ENCODE measurements at places on chromosomes 6 and 20. TPM values are rescaled to one million over a fixed set of nuclear protein-coding genes. Genes with fewer than 3 reads are reported as not detected.

Gene KIFC1
- total RNA-seq: 176 TPM

DNA sequence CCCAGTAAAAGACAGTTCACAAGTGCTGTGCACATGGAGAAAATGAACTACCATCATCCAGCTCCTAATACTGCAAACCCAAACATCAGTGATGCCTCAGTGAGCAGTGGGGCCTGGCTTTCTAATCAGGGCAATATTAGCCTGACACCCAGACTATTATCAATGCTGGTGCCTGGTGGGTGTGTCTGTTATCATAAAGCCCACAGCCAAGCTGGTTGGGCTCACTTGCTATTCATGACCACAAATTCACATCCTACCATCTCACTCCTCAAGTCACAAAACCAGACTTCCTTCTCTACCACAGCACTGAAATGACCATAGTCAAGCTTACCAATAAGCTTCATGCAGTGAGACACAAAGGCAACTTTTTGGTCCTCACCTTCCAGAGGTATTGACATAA lies 180.8 kb upstream of the PLN start:
- DNase-seq: no peak

DNA sequence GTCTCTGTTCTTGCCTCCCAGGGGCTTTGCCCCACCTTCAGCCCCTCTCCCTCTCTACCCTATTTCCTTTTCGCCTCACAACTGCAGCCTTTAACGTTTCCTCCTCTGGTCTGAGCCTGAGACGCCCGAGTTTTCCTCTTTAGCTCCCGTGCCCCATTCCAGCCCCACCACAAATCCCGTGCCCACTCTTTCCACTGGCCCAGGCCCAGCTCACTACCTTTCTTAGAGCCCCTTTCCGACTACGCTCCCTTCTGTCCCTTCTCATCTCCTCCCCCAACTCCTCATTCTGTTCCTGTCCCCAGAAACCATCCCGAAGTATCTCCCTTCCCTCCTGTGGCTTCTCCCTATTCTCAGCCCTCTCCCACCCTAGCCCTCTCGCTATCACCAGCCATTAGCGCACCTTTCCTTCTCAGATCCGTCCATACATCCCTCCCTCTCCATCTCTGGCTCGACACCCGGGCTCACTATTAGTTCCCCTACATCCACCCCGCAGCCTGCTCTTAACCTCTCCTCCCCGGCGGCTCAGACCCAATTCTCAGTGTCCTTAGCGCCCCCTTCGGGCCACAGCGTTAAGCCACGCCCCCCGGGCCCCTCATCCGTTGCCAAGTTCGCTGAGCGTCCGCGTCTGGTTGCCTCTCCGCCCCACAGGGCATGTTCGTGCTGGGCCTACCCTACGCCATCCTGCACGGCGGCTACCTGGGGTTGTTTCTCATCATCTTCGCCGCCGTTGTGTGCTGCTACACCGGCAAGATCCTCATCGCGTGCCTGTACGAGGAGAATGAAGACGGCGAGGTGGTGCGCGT lies 2.7 kb downstream of the SLC32A1 start:
- no peak for DNase-seq

- DNase-seq: peak; percentile 61
These were observed 843 bp upstream of the HEY2 start for GRCh38 chr6:125748406-125749172.

GRCh38 chr6:131134220-131134979 lies 867 bp upstream of the AKAP7 start:
- DNase-seq: peak; percentile 4

- DNase-seq: peak; percentile 36
These were observed 22.7 kb upstream of the CTAGE9 start for GRCh38 chr6:131733376-131734016.

- DNase-seq: peak; percentile 68
These were observed 91.8 kb upstream of the NHSL1 start for GRCh38 chr6:138590796-138591709.

- no peak for DNase-seq
These were observed 202.5 kb upstream of the ASCC3 start for GRCh38 chr6:101083533-101084175.

Gene C20orf204
- not detected for total RNA-seq

GRCh38 chr6:53691667-53692133 lies 26.1 kb upstream of the KLHL31 start:
- no peak for DNase-seq

DNA sequence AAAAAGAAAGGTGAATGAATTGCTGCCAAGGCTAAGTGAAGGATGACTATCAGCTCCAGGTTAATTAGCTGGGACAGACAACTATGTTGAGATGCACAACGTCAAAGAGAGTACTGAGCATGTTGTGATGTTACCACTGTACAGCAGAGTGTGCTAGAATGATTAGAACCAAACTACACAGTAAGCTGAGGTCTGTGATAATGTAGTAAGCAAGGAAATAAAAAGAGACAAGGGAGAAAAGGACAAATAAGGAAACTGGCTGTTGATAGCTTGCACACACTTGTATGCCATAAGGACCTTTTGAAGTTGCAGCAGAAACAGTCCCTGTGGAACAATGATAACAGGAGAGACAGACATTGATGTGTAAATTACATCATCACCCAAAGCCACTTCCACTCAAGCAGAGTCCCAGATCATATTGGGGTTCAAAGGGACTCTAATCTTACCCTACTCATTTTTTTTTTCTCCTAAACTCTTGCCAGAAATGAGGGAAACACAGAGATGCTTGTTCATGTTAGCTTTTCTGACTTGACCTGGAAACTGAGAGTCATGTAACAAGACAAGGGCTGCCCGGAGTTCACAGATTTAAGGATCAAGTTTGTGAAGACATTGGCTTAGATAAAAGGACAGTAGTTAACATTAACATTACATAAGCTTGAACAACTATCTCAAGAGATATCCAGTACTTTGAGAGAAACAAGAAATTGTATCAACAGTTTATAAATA lies 189.9 kb downstream of the CENPW start:
- no peak for DNase-seq

DNA sequence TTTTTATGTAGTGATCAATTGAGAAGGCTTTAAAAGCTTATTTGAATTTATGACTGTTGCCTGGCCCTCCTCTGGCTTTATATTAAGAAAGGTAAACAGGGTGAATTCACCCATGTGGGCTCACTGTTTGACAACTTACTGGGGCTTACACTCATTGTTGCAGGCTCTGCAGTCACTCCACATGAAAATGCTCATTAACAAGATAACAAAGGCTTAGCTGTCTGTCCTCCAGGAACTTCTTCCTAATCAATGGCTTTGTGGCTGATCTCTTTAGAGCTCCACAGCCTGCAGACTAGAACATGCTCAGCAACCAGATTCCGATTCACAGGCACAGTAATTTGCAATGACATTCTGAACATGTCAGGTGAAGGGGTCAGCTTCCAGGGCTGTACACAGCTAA lies 323.2 kb upstream of the MAN1A1 start:
- no peak for DNase-seq

Gene CPNE5
- total RNA-seq: not detected

Data from Caki2 (cell line).